ENCODE measurements at places on chromosomes 4 and X.

- no peak for DNase-seq
Observed at GRCh38 chr4:112673686-112674085, 36.7 kb downstream of the LARP7 start.

DNA sequence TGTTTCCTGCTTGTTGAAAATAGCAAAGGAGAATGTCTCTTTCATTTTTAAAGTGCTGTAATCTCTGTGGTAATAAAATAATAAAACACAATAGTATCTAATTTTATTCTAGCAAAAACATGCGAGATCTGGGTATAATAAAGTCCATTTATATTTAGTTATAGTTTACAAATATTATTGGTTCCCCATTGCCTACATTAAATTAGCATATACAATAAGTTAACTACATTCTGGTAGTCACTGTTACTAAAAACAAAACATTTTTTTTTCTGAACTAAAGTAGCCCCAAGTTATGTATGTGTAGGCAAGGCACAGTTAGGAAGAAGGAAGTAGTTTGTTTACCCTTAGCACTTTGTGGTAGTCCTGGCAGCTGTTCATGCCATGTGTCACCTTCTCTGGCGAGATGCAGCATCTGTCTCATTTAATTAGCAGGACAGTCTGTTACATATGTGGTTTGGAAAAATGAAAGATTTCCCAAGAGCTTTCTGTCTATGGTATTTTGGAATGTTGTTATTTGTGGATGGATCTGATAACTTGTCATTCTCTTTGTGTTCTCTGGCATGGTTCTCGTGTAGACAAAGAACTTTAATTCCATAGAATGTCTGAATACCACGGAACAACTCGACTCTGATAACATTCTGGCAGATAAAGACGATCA lies 231.3 kb upstream of the PITX2 start:
- DNase-seq: no peak

DNA sequence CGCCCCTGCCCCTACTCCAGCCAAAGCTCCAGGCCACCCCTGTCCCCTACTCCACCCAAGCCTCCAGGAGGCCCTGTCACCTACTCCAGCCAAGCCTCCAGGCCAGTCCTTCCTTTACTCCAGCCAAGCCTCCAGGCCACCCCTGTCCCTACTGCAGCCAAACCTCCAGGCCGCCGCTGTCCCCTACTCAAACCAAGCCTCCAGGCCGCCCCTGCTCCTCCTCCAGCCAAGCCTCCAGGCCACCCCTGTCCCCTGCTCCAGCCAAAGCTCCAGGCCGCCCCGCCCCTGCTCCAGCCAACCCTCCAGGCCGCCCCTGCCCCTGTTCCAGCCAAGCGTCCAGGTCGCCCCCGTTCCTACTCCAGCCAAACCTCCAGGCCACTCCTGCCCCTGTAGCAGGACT lies 5.1 kb upstream of the ASMT start:
- no peak for DNase-seq

DNA sequence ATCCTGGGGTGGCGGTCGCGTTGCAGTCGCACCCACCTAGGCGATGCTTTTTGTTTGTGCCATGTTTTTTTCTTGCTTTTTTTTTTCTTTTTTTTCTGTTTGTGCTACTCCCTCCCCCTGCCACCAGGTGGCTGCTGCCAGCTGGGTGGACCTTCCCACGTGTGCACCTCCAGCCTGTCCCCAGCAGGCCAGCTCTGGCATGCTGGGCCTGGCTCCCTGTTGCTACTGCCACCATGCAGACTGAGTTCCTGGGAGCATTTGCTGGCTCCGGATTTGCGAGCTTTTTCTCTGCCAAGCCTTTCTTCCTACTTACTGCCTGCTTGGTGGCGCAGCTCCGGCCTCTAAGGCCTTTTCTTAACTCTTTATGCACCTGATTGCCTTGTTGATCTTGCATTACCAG lies 161.2 kb upstream of the WDFY3 start:
- peak; percentile 12 for DNase-seq

GRCh38 chr4:107970063-107970798 lies 19.5 kb upstream of the HADH start:
- no peak for DNase-seq

GRCh38 chr4:79574741-79575451 lies 166.9 kb upstream of the GK2 start:
- DNase-seq: no peak

- DNase-seq: no peak
Observed at GRCh38 chr4:125316401-125316790, 1.6 kb downstream of the FAT4 start.

DNA sequence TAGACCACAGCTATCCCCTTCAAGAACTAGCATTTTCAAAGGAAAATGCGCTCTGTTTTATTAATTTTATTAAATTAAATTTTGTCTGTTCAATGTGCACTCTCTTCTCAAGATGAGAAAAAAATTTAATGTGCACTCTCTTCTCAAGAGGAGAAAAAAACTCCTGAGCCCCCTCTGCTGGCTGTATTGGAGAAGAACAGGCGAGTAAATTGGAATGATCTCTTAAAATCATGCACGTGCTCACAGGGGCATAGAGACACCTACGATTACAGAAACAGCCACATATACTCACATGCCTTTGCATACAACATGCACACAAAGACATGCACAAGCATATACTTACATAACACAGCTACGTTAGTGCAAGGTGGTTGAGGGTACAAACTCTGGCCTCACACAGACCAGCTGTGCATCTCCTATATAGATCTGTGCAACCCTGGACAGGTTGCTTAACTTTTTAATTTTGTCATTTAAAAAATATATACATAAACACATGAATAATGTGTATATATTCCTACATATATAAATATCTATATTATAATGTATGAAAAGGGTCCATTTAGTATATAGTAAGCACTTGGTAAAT lies 176.2 kb upstream of the CXorf66 start:
- peak; percentile 3 for DNase-seq

GRCh38 chrX:131725001-131725654 lies 181.3 kb downstream of the OR13H1 start:
- no peak for DNase-seq

DNA sequence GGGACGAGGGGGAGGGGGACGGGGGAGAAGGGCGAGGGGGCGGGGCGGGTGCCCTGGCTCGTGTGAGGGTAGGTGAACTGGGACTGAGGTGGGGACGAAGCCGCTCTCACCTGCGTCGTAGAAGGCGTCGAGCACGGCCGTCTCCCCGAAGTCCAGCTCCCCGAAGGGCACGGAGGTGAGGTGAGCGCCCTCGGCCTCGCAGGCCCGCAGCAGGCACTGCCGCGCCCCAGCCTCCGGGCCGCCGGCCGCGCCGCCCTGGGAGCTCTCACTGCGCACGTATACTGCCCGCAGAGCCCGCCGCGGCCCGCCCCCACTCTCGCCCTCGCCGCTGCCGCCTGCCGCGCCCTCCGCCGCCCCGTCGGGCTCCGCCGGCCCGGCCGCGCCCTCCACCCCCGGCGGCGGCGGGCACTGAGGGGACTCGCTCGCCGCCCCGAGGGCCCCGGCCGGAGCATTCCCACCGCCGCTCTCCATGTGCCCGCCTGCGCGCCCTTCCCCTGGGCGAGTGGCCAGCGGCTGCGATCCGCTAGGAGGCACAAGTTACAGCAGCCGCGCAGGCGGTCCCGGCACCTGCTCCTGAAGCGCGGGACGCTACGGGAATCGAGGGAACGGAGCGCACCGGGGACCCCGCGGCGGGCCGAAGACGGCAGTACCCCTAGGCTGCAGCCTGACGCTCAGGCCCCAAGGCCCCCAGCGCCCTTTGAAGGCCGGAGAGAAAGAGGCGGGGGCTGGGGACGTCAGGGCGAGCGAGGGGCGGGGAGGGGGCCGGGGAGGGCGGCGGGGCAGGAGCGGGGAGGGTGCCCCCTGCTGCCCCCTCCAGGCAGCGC lies at the start of gene MAP3K15:
MAP3K15 (minus strand) TSS at position 718 of the 824 bp plus-strand sequence; CDS start at position 471, 247 bp downstream.
- no peak for DNase-seq

DNA sequence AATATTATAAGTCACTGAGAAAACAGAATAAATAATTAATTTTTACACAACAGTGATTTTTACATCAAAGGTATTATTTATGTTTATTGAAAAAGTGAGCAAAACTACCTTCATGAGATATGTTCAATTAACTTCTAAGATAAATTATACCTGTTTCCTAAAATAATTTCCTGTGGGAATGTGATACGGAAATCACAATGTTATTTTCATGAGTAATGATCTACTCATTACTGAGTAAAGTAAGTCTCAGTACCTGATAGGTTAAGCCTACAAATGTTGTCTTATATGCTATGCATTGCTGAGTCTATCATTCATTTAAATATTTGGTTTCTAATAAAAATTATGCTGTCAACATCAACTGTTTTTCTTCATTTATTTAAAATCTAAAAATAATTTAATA lies 324.0 kb downstream of the STPG2 start:
- DNase-seq: no peak

- no peak for DNase-seq
Observed at GRCh38 chr4:153523164-153523796, 57.1 kb downstream of the TMEM131L start.

- no peak for DNase-seq
Observed at GRCh38 chrX:37871626-37872302, 24.4 kb upstream of the DYNLT3 start.

DNA sequence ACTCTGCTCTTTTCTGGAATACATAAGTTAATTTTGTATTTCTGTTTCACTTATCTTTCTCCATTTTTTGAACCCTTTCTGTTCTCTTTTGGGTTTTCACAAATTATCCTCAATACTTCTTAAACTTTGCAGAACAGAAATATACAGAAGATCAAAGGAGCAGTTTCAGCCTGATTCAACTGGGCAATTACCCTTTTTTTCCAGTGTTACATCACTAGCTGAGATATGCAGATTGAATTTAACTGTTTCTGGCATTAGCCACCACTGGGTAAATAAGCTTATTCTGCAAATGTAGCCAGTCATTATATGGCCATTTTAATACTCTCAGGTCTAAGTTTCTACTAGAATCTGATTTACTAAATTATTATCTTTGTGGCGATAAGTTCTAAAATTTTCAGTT lies 66.9 kb upstream of the GRID2 start:
- DNase-seq: no peak

DNA sequence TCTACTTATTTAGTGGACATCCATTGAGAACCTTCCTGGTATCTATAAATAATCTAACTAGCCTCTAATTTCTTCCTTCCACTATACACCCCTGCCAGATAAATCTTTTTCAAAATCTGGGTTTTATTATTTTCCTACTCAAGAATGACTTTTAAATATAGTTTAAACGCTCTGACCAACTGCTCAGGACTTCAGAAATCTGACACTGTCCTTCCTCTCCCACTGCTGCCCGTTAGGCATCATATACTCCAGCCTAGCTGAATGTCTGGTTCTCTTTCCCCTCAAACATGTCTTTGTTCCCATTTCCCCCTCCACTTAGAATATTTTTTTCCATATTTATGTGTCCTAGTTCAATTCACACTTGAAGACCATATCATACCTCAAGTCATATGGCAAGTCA lies 35.2 kb upstream of the CBLL2 start:
- DNase-seq: no peak

GRCh38 chr4:101853691-101854090 lies 63.2 kb downstream of the BANK1 start:
- DNase-seq: no peak

- no peak for DNase-seq
Observed at GRCh38 chr4:35725131-35725530, 519.2 kb downstream of the ARAP2 start.

GRCh38 chr4:85728464-85728863 lies 253.5 kb downstream of the ARHGAP24 start:
- no peak for DNase-seq

- DNase-seq: peak; percentile 85
Observed at GRCh38 chrX:103687696-103688201, 1.2 kb upstream of the MORF4L2 start.

GRCh38 chrX:120477453-120477852 lies 8.4 kb upstream of the LAMP2 start:
- DNase-seq: no peak

- DNase-seq: no peak
Observed at GRCh38 chr4:113051361-113051760, 1.9 kb downstream of the ANK2 start.

GRCh38 chr4:47075262-47075661 lies 43.9 kb downstream of the GABRB1 start:
- DNase-seq: no peak

GRCh38 chr4:139735381-139736273 lies 70.0 kb downstream of the MGST2 start:
- DNase-seq: no peak

DNA sequence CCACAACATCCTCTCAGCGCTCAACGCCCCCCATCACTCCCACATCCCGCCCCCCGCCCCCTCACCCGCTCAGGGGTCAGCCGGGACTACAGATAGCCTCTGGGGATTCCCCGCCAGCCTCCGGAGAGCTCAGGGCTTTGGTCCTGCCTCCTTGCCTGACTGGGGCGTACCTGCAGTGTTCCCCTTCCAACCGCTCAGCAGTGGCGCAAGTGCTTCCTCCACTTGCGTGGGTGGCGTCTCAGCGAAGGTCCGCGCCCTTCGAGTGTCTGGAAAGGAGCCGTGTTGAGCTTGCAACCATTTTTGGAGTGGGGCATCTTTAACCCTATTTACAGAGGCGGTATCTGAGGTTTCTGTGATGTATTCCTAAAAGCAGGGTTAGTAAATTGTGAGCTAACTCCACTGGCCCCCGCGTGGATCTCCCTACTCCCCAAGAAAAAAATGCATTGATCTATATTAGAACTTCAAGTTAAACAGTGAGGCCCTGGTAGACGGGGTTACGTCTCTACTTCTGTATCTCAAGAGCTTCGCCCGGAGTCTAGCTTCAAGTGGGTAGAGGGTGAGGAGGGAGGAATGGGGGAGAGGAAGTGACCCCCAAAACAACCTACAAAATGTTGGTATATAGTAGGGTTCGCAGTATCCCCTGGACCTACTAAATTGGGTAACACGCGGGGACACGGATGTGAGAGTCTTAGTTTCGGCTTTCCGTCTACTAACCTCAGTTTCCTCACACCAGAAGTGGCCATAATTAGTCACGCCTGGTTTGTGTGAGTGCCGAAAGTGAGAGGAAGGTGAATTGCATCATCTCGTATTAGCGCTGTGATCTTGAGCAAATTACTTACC lies 16.1 kb downstream of the NKX3-2 start:
- no peak for DNase-seq

GRCh38 chr4:47415719-47416118 lies 47.8 kb downstream of the COMMD8 start:
- no peak for DNase-seq

GRCh38 chr4:98584265-98584664 lies 74.1 kb downstream of the TSPAN5 start:
- DNase-seq: no peak

- no peak for DNase-seq
Observed at GRCh38 chrX:69125094-69125493, 40.2 kb downstream of the PJA1 start.

GRCh38 chr4:41325901-41326300 lies 69.2 kb downstream of the UCHL1 start:
- no peak for DNase-seq

DNA sequence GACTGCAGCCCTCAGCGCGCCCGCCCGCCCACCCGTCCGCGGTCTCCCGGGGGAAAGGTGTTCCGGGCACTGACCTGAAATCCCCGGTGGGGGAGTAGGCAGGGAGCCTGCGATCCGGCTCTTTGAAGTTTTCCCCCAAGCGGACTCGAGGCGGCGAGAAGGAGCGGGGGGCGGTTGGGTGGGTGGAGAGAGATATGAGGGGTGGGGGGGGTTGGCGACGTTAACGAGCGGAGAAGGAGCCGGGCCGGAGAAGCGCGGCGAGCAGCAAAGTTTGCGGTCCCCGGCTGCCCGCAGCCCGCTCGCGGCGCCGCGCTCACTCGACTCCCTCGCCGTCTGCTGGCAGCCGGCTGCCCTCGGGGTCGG lies 636 bp downstream of the BCOR start:
- no peak for DNase-seq

All from putamen (tissue), 1 donor.